Right lobe of liver (tissue), 6 donors: ENCODE measurements at places on chromosomes 16 and 17. TPM values are rescaled to one million over a fixed set of nuclear protein-coding genes. Genes with fewer than 3 reads are reported as not detected.

GRCh38 chr16:86963600-86964575, 353.3 kb downstream of the C16orf95 start:
- H3K36me3 ChIP-seq, result no peaks in the 10 kb centered on the region
- DNase-seq, result no peak
- H3K27me3 ChIP-seq, result no peaks in the 10 kb centered on the region
- H3K4me1 ChIP-seq, result no peaks in the 10 kb centered on the region
- no peak overlapping the region for H3K4me3 ChIP-seq
- no peak overlapping the region for H3K27ac ChIP-seq

DNA sequence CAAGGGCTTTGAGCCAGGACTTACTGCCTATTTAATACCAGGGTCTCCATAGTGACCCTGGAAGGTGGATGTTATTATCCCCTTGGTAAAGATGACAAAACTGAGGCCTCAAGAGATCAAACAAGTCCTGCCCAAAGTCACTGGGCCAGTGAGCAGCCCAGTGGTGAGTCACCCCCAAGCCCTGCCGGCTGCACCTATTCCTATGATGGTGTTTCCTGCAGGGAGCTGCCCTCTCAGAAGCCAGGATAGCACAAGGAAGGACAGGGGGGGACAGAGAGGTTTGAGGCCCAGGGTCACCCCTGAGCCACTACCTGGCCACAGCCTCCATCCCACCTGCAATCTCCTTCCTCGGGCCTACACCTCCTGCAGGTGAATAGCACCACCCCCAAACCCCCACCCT, 90.9 kb downstream of the SDK2 start:
- no peaks in the 10 kb centered on the region for H3K36me3 ChIP-seq
- no peak overlapping the region for H3K4me3 ChIP-seq
- no peaks in the 10 kb centered on the region for H3K27me3 ChIP-seq

DNA sequence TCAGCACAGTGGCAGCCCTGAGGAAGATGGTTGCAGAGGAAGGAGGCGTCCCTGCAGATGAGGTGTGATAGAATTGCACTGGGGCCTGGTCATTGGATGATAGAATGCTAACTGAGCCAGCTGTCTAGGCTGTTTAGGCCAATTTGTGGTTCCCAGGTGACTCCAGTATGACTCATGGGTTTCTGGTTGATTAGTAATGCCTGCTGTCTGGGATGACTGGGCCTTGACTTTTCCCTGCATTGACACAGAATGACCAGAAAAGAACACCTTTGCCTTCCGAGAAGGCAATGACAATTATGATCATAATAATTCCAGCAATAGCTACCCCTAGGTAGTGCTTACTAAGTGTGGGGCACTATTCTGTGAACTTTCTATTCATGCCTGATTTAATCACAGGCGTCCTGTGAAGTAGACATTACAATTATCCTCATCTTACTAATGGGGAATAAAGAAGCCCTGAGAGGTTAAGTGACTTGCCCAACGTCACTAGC, 31.5 kb downstream of the USP43 start:
- H3K36me3 ChIP-seq, result no peaks in the 10 kb centered on the region
- H3K4me3 ChIP-seq, result no peak overlapping the region
- no peaks in the 10 kb centered on the region for H3K27me3 ChIP-seq
- DNase-seq, result no peak

Gene CBFB
- total RNA-seq, result 11.8 TPM

- H3K27me3 ChIP-seq, result no peaks in the 10 kb centered on the region
- DNase-seq, result no peak
- no peak overlapping the region for H3K4me3 ChIP-seq
- H3K36me3 ChIP-seq, result no peaks in the 10 kb centered on the region
- no peak overlapping the region for H3K27ac ChIP-seq
These were observed 184.4 kb downstream of the MSI2 start for GRCh38 chr17:57440522-57441269.

GRCh38 chr16:51464996-51465395, 313.9 kb upstream of the SALL1 start:
- H3K36me3 ChIP-seq, result no peaks in the 10 kb centered on the region
- DNase-seq, result no peak
- no peaks in the 10 kb centered on the region for H3K27me3 ChIP-seq
- H3K4me3 ChIP-seq, result no peak overlapping the region

- peaks cover 5% of the 10 kb centered on the region for H3K4me1 ChIP-seq
- H3K27ac ChIP-seq, result no peak overlapping the region
- no peaks in the 10 kb centered on the region for H3K27me3 ChIP-seq
- no peak for DNase-seq
- H3K36me3 ChIP-seq, result peaks cover 7% of the 10 kb centered on the region
These were observed 4.0 kb downstream of the BECN1 start for GRCh38 chr17:42819939-42820535.

DNA sequence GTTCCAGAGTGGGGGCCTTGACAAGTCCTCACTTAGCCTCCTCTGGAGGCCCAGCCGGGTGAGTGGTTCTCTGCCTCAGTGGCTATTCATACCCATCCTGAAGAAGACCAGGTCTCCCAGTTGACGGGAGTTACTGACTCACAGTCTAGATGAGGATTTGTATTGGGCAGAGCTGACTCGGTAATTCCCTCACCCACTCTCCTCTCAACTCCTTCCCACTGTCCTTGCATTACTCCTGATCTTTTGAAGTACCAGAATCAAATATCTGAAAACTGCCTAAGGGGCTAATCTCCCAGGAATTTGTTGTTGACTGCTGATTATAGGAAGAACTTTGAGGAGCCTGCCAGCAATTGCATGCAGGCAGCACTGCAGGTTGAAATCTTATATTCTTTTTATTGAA, 14.2 kb downstream of the SAP30BP start:
- H3K4me3 ChIP-seq, result no peak overlapping the region
- H3K36me3 ChIP-seq, result peaks cover 6% of the 10 kb centered on the region
- no peaks in the 10 kb centered on the region for H3K27me3 ChIP-seq
- H3K4me1 ChIP-seq, result no peaks in the 10 kb centered on the region

Gene UTS2R
- total RNA-seq, result not detected

- H3K4me1 ChIP-seq, result no peaks in the 10 kb centered on the region
- H3K36me3 ChIP-seq, result no peaks in the 10 kb centered on the region
- no peaks in the 10 kb centered on the region for H3K27me3 ChIP-seq
- no peak overlapping the region for H3K4me3 ChIP-seq
- no peak overlapping the region for H3K27ac ChIP-seq
- DNase-seq, result no peak
These were observed 101.9 kb downstream of the SDK2 start for GRCh38 chr17:73542323-73542722.

DNA sequence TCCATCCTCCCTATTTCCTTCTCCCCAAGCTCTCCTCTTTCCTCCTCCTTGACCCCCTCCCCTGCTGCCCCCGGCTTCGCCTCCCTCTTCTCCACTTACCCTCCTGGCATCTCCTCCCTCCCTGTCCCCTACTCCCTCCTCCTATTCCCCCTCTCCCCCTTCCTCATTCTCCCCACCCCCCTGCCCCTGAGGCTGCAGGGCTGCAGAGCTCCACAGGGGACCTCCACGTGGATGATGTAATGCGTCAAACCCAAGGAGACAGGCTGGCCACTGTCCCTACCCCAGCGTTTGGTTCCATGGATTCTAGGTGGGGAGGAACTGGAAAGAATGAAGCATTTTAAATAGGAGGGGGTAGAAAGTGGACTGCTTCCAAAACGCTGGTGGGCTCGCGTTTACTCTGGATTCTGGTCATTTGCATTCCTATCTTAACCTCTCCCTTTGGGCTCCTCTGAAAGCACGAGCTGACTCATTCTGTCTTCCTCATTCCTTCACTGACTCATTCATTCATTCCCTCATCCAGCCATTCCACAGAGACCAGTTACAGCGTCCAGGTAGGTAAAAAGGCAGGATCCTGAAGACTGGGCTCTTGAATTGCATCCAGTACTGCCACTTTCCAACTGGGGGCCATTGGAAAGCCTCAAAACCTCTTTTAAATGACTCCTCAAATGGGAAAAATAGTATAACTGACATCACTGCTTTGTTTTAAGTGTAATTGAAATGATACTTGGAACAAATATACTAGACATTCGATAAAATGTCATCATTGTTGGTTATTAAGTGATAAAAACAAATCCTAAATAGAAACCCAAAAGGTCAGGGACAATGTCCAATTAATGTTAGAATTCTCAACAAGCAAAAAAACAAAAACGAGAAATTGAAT, 943 bp upstream of the COTL1 start:
- peaks cover 7% of the 10 kb centered on the region for H3K4me1 ChIP-seq
- no peaks in the 10 kb centered on the region for H3K27me3 ChIP-seq
- no peak overlapping the region for H3K4me3 ChIP-seq
- DNase-seq, result peak; percentile 43
- H3K36me3 ChIP-seq, result no peaks in the 10 kb centered on the region
- no peak overlapping the region for H3K27ac ChIP-seq

DNA sequence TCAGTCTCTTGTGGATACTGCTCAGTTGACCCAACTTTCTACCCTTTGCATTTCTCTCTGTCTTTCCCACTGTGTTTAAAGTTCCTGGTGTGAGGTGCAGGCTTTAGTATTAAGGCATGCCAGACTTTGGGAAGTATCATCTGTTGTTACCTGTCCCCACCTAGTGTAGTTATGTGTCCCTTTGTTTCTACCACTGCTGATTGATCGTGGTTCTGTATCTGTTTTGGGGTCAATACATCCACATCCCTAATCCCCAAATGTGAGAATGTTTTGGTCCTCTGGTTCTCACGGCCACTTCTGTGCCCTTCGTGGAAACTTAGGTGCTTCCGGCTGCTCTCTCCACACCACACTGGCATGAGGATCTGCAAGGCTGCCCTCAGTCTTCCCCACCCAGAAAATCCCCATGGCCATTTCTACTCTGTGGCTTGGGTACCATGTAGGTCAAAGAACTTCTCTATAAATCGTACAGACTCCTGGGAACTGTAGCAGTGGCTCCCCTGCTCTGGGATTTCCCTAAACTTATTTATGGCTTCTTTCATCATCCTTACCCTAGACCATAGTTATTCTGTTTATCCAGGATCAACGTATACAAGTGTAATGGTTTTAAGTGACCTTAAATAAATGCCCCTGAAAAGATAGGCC, 443.2 kb downstream of the XYLT1 start:
- no peaks in the 10 kb centered on the region for H3K36me3 ChIP-seq
- no peak for DNase-seq
- H3K4me1 ChIP-seq, result no peaks in the 10 kb centered on the region
- H3K27ac ChIP-seq, result no peak overlapping the region
- no peak overlapping the region for H3K4me3 ChIP-seq

DNA sequence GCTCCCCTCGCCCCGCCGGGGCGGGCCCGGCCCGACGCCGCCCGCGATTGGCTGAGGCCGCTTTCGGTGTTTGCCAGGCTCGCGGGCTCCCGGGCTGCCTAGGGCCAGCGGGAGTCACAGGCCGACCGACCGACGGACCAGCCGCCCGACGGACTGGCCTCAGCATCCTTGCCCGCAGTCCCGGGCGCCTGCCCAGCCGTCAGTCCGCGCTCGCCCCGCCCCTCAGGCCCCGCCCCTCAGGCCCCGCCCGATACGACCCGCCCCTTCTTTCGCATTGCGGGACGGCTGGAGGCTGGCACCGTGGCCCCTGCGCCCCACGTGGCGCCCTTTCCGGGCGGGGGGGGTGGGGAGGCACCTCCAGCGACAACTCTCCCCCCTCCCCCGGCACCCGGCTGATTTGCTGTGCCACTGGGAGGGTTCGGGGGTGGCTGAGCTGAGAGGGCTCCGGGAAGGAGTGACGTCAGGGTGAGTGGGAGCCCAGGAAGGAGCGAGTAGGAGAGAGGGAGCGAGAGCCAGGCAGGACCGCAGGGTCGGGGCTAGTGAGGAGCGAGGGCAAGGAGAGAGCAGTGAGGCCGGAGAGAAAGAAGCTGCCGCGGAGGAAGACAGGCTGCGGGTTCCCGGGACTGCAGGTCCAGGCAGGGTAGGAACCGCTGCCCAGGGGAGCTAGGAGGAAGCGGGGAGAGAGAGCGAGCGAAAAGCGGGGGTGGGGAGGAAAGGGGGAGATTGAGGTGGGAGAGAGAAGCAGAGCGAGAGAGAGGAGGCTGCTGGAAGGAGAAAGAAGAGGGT, at the start of gene ASPHD1:
ASPHD1 (plus strand) TSS at position 387 of the 786 bp plus-strand sequence. CDS start 484 bp downstream, outside the sequence.
- peak; percentile 71 for DNase-seq
- no peaks in the 10 kb centered on the region for H3K27me3 ChIP-seq
- H3K27ac ChIP-seq, result no peak within 1 kb of the TSS
- peak within 1 kb of the TSS; percentile 57 for H3K4me3 ChIP-seq

Gene TP53TG3C
- total RNA-seq, result not detected

Gene SGCA
- 2.8 TPM for total RNA-seq

Gene TBC1D3C
- not detected for total RNA-seq

- no peak overlapping the region for H3K27ac ChIP-seq
- H3K4me1 ChIP-seq, result no peaks in the 10 kb centered on the region
- H3K4me3 ChIP-seq, result no peak overlapping the region
- no peaks in the 10 kb centered on the region for H3K27me3 ChIP-seq
- no peaks in the 10 kb centered on the region for H3K36me3 ChIP-seq
- DNase-seq, result peak; percentile 76
These were observed 11.2 kb downstream of the ENPP7 start for GRCh38 chr17:79741751-79742588.

GRCh38 chr17:73342541-73343167, 30.9 kb upstream of the CDC42EP4 start:
- no peaks in the 10 kb centered on the region for H3K27me3 ChIP-seq
- no peaks in the 10 kb centered on the region for H3K4me1 ChIP-seq
- H3K27ac ChIP-seq, result no peak overlapping the region
- no peak for DNase-seq
- no peak overlapping the region for H3K4me3 ChIP-seq
- H3K36me3 ChIP-seq, result no peaks in the 10 kb centered on the region

DNA sequence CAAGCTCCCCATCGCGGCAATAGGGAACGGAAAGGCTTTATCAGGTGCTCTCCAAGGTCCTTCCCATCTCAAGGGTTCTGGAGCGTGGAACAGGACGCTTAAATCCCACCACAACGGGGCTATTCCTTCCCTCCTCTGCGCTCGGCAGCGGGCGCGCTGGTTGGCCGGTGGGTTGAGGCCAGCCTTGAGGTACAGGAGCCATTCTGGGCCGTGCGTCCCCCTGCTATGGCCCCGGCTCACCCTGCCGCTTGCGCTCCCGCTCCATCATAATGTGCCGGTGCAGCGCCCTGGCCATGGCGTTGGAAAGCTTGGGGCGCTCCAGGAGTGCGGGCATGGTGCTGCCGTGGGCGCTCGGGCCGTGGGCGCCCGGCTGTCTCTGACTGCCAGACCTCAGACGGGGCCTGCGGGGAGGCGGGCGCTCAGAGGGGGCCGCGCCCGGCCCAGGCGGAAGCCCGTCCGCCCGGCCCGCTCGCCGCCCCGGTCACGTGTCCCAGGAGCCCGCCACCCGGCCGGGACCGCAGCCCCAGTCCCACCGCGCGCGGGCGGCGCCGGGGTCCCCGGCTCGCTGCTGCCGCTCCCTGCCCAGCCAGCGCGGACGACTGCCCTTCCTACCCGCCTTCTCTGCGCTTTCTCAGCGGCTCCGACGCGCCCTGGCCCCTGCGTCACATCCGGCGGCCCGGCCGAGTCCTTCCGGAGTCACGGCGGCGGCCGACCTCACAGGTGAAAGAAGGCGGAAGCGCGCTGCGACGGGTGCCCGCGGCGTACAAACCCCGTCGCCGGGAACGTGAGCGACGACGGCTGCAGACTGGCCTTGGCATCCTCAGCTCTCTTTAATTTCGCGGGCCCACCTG, at the start of gene GPS2:
GPS2 (minus strand) TSS at position 642 of the 851 bp plus-strand sequence; CDS start at position 334, 308 bp downstream.
- H3K4me1 ChIP-seq, result no peaks in the 10 kb centered on the region
- peaks cover 30% of the 10 kb centered on the region for H3K36me3 ChIP-seq
- no peaks in the 10 kb centered on the region for H3K27me3 ChIP-seq
- peak within 1 kb of the TSS; percentile 82 for H3K4me3 ChIP-seq
- peak within 1 kb of the TSS; percentile 96 for H3K27ac ChIP-seq

GRCh38 chr16:11722468-11722808, 20.2 kb downstream of the TXNDC11 start:
- no peak overlapping the region for H3K27ac ChIP-seq
- H3K36me3 ChIP-seq, result peaks cover 5% of the 10 kb centered on the region
- DNase-seq, result no peak
- H3K4me3 ChIP-seq, result no peak overlapping the region
